Thymus (tissue), 14 donors: ENCODE measurements at places on chromosomes 12 and 14. TPM values are rescaled to one million over a fixed set of nuclear protein-coding genes. Genes with fewer than 3 reads are reported as not detected.

GRCh38 chr14:77502109-77502782 is 3.6 kb upstream of the ISM2 start:
- peaks cover 37% of the 10 kb centered on the region for H3K27me3 ChIP-seq
- H3K4me3 ChIP-seq, result no peak overlapping the region
- no peaks in the 10 kb centered on the region for H3K36me3 ChIP-seq
- H3K4me1 ChIP-seq, result peaks cover 4% of the 10 kb centered on the region
- DNase-seq, result no peak

DNA sequence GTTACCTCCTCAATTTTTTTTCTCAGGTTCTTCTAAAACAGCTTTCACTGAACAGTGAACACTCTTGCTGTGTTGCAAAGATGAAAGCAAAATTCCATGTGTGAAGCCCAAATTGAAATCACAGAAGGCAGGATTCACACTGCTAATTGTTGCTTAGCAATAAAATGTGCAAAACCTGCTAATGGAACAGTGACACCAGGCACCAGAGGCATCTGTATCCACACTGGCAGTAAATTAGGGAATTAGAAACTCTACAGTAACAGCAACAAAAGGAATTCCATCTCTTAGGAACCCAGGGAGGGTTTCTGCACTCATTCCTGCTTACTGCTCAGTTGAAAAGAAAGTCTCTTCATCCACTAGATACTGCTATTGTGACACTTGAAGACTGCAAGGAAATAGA is 202.3 kb downstream of the GXYLT1 start:
- no peaks in the 10 kb centered on the region for H3K36me3 ChIP-seq
- DNase-seq, result no peak
- H3K27ac ChIP-seq, result no peak overlapping the region
- no peaks in the 10 kb centered on the region for H3K4me1 ChIP-seq
- no peaks in the 10 kb centered on the region for H3K27me3 ChIP-seq

DNA sequence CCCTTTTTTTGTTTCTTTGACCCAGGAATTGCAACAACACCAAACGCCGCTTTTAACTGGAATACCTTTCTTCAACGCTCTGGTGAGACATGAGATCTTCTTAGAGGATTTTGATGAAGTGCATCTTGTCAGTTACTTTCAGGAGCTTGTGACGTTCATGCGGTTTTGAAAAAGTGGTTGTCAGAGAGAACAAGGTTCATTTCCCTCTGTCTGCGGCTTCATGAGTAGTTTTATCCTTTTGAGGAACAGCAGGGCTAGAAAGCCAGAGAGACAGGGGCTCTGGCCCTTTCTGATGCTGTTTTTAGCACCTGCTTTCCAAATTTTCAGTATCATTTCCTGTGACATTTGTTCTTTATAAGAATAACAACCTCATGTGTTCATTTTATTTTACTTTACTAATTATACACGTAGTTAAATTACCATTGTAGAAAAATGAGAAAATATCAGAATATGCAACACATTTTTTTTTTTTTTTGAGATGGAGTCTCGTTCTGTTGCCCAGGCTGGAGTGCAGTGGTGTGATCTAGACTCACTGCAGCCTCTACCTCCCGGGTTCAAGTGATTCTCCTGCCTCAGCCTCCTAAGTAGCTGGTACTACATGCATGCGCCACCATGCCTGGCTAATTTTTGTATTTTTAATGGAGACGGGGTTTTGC is 61.8 kb downstream of the GLT1D1 start:
- peaks cover 3% of the 10 kb centered on the region for H3K27me3 ChIP-seq
- no peak overlapping the region for H3K4me3 ChIP-seq
- H3K36me3 ChIP-seq, result no peaks in the 10 kb centered on the region

DNA sequence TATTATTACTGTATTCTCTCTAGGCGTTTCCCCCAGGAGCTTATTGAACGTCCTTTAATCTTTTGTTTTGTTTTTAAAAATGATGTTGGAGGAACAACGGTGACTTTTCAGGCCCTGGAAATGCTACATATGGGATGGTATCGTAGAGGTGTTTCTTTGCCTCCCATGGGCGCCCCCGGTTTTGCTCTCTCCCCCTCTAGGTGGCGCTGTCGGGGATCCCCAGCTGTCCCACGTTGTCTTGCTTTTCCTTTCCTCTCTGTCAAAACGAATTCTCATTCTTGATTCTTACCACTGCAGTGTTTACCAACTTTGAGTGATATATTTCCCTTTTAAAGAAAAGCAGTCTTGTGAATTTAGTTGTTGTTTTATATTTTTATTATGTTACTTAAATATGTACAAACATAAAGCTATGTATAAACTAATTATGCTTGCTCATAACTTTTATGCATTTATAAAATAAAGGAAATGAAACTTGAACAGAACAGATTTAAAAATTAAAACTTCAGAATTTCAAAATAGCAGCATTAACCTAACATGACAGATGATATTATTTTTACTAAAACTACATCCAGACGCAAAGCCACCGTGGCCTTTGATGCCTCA is 171.9 kb downstream of the RGS6 start:
- DNase-seq, result no peak
- no peaks in the 10 kb centered on the region for H3K27me3 ChIP-seq
- no peaks in the 10 kb centered on the region for H3K36me3 ChIP-seq

GRCh38 chr12:268483-268840 is 5.8 kb upstream of the SLC6A13 start:
- no peak for DNase-seq
- no peaks in the 10 kb centered on the region for H3K36me3 ChIP-seq
- no peak overlapping the region for H3K27ac ChIP-seq
- H3K4me1 ChIP-seq, result peaks cover 2% of the 10 kb centered on the region

DNA sequence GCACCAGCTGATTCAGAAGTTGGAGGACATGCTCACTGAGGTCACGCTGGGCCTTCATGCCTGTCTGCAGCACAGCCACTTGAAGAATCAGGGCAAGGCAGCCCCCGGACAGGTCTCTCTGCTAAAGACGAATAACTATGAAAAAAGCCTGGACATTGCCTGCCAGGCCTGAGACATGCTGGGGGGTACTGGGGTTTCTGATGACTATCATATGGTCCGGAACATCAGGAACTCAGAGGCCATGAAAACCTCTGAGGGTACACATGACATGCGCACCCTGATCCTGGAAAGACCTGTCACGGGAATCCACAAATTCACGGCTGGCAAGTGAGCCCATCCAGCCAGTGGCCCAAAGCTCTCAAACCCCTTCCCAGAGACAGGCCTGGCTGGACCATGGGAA is 8.8 kb upstream of the C12orf42 start:
- H3K27me3 ChIP-seq, result peaks cover 2% of the 10 kb centered on the region
- no peak overlapping the region for H3K27ac ChIP-seq
- no peaks in the 10 kb centered on the region for H3K36me3 ChIP-seq
- H3K4me1 ChIP-seq, result peaks cover 7% of the 10 kb centered on the region

DNA sequence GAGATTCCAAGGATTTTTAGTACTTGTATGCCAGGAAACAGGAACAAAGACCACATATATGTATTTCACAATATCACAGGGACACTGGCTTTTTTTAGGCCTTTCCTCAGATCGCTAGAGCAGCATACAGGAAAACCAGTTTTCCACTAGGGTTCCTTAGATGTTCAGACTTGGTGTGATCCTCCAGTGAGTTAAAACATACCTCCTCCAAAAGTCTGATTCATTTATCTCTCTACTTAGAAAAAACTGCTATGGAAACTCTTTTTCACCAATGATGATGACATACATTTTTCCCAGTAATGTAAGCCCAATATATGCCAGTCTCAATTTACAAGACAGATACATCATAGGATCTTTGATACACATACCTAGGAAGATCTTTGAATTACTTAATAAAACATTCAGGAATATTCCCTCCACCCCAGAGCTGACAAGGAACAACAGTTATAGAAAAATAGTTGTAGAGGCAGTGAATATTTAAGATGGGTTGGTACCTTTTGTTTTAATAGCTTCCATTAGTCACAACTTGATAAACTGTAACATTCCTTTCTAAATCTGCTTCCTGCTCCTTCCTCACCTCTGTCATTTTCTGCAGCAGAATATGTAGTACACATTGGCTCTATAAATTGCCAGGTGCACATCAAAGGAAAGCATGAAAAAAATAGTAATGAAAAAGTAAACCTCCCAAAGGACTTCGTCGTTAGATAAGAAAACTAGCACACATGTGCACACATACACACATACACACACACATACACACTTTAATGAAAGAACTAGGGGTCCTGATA is 27.5 kb downstream of the BCAT1 start:
- H3K4me1 ChIP-seq, result no peaks in the 10 kb centered on the region
- no peak overlapping the region for H3K27ac ChIP-seq
- DNase-seq, result no peak
- no peak overlapping the region for H3K4me3 ChIP-seq
- no peaks in the 10 kb centered on the region for H3K36me3 ChIP-seq
- no peaks in the 10 kb centered on the region for H3K27me3 ChIP-seq

- no peak for DNase-seq
- no peak overlapping the region for H3K27ac ChIP-seq
- H3K4me3 ChIP-seq, result no peak overlapping the region
- no peaks in the 10 kb centered on the region for H3K36me3 ChIP-seq
- H3K27me3 ChIP-seq, result no peaks in the 10 kb centered on the region
- H3K4me1 ChIP-seq, result peaks cover 48% of the 10 kb centered on the region
Observed at GRCh38 chr14:73778736-73779135, 64.6 kb upstream of the PNMA1 start.

DNA sequence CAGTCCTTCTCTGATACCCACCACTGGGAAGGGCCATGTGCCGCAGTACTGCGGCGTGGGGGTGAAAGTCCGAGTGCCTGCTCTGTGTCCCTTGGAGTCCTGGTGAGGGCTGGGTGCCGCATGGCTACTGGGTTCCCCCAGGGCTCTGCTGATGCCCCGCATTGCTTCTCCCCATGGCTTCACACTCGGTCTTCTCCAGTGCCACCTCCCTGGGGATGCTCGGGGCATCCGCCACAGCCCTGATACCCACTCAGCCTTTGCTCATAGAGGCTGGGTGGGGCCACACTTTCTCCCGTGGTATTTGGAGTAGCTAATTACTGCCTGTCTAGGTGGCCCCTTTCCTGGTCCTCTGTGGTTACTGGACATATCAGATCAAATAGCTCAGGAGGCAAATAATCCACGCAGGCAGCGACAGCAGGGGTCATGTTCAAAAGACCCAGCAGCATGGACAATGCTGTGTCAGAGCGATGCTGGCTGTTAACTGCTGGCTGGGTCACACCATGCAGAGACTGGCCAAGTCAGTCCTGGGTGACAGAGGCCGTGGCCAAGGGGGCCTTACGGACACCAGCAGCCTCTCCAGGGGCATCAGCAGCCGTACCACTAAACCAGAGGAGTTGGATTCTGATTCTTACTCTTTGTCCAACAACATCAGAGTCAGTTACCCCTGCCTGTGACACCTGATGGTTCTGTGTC is 106.5 kb downstream of the ADGRD1 start:
- DNase-seq, result no peak
- no peaks in the 10 kb centered on the region for H3K27me3 ChIP-seq
- H3K27ac ChIP-seq, result no peak overlapping the region
- H3K4me1 ChIP-seq, result no peaks in the 10 kb centered on the region
- H3K36me3 ChIP-seq, result no peaks in the 10 kb centered on the region
- H3K4me3 ChIP-seq, result no peak overlapping the region

- no peak overlapping the region for H3K27ac ChIP-seq
- DNase-seq, result no peak
- H3K4me3 ChIP-seq, result no peak overlapping the region
- H3K4me1 ChIP-seq, result no peaks in the 10 kb centered on the region
Observed at GRCh38 chr12:132204793-132205270, 60.6 kb downstream of the NOC4L start.

DNA sequence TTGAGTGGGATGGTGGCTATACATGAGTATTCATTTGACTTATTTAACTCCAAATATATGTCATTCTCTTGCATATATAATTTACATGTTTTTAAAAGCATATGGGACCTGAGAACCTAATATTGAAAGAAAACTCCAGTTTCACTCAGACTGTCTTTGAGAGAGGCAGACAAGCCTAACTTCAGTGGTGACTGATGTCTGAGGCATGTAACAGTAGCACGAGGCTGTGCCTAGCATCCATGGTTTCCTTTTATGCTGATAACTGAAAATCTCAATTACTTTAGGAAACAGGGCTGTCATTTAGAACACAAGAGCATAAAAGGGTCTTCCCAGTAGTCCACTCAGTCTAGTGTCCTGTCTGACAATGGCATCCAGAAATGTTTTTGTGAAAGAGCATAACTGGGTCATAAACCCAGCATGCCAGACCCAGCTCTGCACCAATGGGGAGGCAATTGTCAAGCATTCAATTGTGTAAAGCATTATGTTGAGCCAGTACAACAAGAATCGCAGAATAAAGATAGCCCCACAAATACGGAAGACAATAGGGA is 24.3 kb downstream of the MAPK1IP1L start:
- peaks cover 2% of the 10 kb centered on the region for H3K4me1 ChIP-seq
- no peak overlapping the region for H3K4me3 ChIP-seq
- H3K36me3 ChIP-seq, result no peaks in the 10 kb centered on the region
- no peaks in the 10 kb centered on the region for H3K27me3 ChIP-seq

DNA sequence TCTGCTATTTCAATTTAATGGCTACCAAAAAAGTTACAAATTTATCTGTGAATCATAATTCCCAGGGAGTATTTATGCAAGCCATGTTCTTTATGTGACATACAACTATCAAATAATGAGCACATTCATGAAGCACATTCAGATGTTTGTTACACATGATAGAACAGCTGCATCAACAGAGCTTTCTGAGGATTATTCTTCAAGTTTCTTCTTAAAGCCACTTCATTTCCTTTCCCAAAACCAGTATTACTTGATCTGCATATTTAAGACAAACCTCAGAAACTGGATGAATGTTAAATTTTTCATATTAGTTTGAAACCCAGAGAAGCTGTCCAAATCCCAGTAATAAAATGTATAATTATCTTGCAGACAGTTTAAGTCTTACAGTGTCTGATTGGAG is 73.6 kb upstream of the SOX5 start:
- H3K4me1 ChIP-seq, result no peaks in the 10 kb centered on the region
- H3K27ac ChIP-seq, result no peak overlapping the region
- no peak overlapping the region for H3K4me3 ChIP-seq
- no peaks in the 10 kb centered on the region for H3K36me3 ChIP-seq
- no peaks in the 10 kb centered on the region for H3K27me3 ChIP-seq

- no peak overlapping the region for H3K4me3 ChIP-seq
- no peaks in the 10 kb centered on the region for H3K27me3 ChIP-seq
- DNase-seq, result no peak
- H3K4me1 ChIP-seq, result peaks cover 41% of the 10 kb centered on the region
Observed at GRCh38 chr14:56125772-56126636, 7.8 kb downstream of the PELI2 start.

Gene BHLHE41
- total RNA-seq, result 0.61 TPM

Gene FGF23
- total RNA-seq, result 0.05 TPM

Gene GPR84
- total RNA-seq, result 0.57 TPM

Gene TTC5
- 15.7 TPM for total RNA-seq

Gene CLEC2D
- 89.3 TPM for total RNA-seq

Gene LALBA
- 0.14 TPM for total RNA-seq

Gene RAB15
- total RNA-seq, result 6.8 TPM

Gene CCDC184
- total RNA-seq, result 0.05 TPM

Gene NINJ2
- 11.8 TPM for total RNA-seq

Gene BCAT1
- total RNA-seq, result 18.5 TPM

Gene SIX4
- 3.5 TPM for total RNA-seq

Gene CCDC197
- not detected for total RNA-seq
